ENCODE measurements at places on chromosomes 6 and 20.

GRCh38 chr20:43460830-43461200, 3.1 kb downstream of the SRSF6 start:
- no peak for DNase-seq

DNA sequence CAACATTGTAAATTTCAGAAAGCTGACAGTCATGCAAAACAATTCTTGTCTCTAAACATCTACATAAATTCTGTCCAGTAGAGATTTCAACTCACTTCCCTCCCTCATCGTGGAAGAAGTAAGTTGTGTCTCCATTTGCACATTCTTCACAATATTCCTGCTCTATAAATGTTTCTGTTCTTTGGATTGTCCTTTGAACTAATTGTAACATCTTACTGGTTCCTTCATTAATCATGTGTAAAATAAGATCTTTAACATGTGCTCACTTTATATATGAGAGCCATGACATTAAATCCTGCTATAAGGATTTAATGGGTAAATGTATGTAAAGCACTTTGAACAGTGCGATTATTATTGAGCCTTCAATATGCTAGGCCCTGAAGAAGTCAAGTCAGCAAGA, 7.0 kb upstream of the LTV1 start:
- no peak for DNase-seq

DNA sequence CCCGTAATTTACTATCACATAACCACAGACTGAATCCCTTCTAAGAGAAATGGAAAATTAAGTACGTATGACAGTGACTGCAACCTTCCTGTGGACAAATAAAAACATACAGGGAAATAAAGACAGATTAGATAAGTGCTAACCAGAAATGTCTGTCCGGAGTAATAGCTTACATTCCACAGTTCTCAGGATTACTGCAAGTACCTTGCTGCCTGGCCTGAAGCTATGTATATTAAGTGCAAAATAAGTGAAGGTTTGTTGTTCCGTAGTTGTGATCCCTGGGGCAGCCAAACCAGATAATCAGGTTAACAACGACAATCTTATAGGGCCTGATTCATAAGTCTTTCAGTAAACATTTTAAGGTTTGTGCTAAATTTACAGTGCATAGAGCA, 2.8 kb downstream of the NEDD9 start:
- no peak for DNase-seq

DNA sequence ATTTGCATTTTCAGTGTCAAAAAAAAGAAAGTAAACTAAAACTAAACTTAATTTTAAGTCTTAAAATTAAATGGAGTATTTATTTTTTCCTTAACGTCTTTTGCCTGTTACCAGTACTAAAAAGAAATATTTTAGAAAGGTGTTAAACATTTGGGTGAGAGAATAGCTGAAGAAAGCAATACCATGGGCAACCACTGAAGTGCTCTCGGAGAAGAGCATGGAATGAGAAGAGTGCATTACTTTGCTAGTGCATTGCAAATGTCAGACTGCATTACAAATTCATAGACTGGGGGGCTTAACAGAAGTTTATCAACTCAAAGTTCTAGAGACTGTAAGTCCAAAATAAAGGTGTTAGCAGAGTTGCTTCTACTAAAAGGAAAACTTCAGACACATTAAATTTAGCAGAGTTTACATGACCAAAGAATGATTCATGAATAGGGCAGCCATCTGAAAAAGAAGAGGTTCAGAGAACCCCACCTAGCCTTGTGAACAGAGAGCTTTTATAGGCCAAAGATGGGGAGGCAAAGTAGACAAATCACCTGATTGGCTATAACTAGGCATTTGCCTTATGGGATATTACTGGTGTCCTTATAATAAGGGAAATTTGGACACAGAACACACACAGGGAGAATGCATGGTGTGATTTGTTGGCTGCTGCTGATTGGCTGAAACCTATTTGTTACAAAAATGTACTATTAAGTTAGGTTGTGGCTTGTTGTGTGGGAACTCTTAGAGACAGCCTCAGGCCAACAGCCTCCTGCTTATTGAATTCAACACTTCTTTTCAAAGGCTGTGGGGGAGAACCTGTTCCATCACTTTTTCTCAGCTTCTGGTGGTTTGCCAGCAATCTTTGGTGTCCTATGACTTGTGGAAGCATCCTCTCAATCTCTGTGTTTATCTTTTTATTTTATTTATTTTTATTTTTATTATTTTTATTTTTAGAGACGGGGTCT, 106.7 kb upstream of the RREB1 start:
- no peak for DNase-seq

DNA sequence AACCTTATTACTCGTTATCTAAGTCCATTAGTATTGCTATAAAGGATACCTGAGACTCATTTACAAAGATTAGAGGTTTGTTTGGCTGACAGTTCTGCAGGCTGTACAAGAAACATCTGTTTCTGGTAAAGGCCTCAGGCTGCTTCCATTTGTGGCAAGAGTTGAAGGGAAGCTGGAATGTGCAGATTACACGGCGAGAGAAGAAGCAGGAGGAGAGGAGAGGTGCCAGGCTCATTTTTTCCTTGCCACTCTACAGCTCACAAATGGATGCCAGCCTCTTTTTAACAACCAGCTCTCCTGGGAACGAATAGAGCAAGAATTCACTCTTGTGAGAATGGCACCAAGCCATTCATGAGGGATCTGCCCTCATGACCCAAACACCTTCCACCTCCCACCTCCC, 14.7 kb downstream of the CAP2 start:
- no peak for DNase-seq

DNA sequence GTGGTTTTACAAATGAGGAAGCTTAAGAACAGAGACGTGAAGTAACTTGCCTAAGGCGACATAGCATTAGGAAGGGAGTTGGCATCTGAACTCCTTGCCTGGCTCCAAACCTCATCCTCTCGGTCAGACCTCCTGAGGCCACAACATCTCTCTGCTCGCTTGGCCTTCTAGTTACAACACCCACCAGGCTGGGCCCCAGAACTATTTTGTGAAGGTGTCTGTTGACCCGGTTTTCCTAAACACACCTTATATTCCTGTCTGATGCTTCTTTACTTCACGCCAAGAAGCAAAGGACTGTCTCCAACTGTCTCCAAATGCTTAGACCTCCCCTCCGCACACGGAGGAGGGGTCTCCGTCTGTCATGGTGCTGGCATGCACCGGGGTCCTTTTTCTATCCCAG, 326.6 kb downstream of the THBS2 start:
- no peak for DNase-seq

GRCh38 chr20:21262812-21263211, 40.3 kb upstream of the XRN2 start:
- DNase-seq: no peak

GRCh38 chr6:10381133-10381829, 33.6 kb downstream of the TFAP2A start:
- no peak for DNase-seq

DNA sequence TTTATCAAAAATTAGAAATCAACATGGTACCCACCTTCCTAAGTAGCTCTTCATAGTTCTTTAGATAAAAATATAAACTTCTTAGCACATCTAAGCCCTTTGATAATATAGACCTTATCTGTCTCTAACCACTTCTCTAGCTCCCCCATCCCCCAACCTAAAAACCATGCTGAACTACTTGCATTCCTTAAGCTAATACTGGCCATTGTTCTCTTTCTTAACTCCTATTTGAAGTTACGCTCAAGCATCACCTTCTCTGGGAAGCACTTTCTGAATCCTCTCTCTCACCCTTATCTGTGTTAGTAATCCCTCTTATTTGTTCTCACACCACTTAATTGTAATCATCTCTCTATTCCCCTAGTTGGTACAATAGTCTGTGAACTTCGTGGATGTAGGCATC, 153.0 kb downstream of the PHF3 start:
- DNase-seq: no peak

GRCh38 chr6:144785056-144785455, 499.9 kb downstream of the UTRN start:
- no peak for DNase-seq

DNA sequence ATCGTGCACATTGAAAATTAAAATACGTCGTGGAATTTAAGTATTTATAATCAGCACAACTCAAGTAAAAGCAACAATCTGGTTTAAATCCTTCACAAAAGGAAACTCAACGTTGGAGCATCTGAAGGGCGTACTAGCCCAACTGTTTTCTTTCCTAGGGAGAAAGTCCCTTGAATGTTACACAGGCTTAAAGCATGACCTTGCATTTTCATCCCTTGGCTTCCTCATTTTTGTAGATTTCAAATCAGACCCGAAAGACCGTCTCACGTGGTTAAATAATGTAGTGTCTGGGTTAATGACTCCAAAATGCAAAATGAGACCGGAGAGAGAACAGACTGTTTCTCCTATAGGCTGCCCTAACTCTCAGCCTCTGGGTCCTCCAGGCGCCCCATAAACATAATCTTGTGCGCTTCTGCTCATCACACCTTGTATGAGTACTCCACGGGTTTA, 249.2 kb upstream of the RREB1 start:
- DNase-seq: no peak

- DNase-seq: no peak
These were observed 22.9 kb upstream of the PYGB start for GRCh38 chr20:25224941-25225340.

- no peak for DNase-seq
These were observed 12.8 kb downstream of the UNC93A start for GRCh38 chr6:167303675-167304625.

DNA sequence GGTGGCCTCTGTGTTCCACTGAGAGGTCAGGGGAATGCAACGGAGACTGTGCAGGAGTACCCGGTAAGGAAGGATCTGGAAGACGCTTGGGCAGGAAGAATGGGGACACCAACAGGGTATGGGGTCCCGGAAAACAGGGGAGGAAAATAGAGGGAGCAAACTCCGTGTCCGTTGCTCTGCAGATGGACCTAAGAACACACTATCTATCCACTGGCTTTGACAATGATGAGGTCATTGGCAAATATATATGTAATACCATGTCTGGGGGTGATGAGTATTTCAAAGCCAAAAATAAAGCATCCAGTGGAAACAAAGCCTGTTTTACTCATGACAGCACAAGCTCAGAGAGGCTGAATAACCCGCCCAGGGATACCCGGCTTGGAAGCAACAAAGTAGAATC, 80.2 kb downstream of the BMP7 start:
- no peak for DNase-seq

- no peak for DNase-seq
These were observed 88.5 kb downstream of the PRKN start for GRCh38 chr6:162638931-162639574.
